ENCODE measurements at places on chromosomes 3 and 15.

DNA sequence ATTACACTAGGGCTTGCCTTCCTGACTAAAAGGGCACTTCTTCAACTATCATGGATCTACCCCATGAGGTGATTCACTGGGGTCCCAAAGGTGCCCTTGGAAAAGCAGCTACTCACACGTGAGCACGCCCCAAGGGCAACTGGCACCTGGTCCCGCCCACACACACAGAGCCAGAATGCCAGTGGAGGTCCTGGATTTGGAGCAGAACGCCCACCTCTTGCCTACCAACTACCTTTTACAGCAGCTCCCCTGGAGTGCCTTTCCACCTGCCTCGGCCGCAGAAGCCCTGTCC is 1.8 kb upstream of the CTDSPL start:
- DNase-seq = no peak

GRCh38 chr15:90402223-90402622 is 14.2 kb downstream of the IQGAP1 start:
- DNase-seq = no peak

GRCh38 chr3:124650798-124651197 is 79.5 kb upstream of the UMPS start:
- no peak for DNase-seq

GRCh38 chr3:51819709-51820406 is 40.8 kb upstream of the IQCF6 start:
- no peak for DNase-seq
